ENCODE measurements at places on chromosomes 13 and 19. TPM values are rescaled to one million over a fixed set of nuclear protein-coding genes. Genes with fewer than 3 reads are reported as not detected.

DNA sequence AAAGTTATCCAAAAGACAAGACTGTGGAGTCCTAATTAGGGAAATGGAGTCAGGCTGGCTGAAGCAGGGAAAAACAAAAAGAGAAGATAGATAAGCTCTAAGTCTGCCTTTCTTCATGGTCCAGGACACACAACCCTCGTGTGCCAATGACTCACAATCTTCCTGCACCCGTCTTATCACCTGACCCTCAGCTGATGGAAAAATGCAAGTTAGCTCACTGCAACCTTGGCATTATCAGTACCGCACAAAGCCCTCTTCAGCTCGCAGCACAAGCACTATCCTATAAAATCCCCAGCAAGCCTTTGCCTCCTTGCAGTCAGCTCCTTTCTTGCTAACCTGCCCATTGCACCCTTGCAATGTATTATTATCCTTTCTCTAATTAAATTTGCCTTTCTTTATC, 4.3 kb downstream of the OR7A5 start:
- no peak for DNase-seq

- peak; percentile 85 for DNase-seq
These were observed at the start of gene KASH5 for GRCh38 chr19:49387936-49388372. TSS of gene KASH5 (plus strand) at chr19:49388249. CDS start at chr19:49390884, 2,635 bp downstream.

DNA sequence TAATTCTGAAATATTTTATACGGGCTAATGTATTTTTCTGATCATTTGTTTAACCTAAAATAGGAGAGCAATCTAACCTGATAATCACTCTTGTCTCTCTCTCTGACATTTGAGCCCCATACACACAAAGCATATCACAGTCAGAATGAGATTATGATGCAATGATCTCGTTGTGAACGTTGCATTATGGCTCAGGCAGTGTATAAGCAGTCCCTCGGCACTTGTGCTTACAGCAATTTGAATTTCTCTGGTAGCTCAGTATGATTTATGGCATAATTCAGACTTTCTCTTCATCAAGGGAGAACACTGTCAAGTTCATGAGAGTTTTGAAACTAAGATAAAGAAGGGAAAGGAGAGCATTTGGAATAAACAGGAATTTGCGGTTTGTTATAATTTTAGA, 256.1 kb downstream of the DACH1 start:
- DNase-seq: no peak

Gene OR10H1
- not detected for total RNA-seq

- DNase-seq: no peak
These were observed 152.0 kb upstream of the SLC10A2 start for GRCh38 chr13:103218253-103218652.

Gene CBY2
- total RNA-seq: not detected

Gene MBD3L3
- total RNA-seq: not detected

DNA sequence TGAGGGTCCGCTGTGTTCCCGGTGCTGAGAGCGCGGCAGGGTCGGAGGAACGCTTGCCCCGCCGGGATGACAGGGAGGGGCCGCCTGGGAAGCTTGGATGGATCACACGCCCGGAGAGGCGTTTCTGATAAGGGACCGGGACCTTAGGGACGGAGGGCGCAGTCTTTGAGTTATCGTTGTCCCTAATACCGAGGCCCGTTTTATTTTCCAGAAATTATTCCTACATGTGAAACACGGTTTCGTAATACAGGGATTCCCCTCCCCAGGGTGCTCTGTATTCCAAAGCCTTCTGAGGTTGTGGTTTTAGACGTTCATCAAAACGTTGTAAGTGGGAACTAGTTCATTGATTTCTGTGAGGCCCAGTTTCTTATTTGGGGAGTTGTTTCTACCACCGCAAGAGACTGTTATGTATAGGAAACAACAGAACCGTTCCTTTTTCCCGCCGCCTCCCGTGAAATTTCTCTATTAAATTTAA, 752 bp downstream of the PDCD5 start:
- peak; percentile 46 for DNase-seq

Gene HRC
- 499 TPM for total RNA-seq

DNA sequence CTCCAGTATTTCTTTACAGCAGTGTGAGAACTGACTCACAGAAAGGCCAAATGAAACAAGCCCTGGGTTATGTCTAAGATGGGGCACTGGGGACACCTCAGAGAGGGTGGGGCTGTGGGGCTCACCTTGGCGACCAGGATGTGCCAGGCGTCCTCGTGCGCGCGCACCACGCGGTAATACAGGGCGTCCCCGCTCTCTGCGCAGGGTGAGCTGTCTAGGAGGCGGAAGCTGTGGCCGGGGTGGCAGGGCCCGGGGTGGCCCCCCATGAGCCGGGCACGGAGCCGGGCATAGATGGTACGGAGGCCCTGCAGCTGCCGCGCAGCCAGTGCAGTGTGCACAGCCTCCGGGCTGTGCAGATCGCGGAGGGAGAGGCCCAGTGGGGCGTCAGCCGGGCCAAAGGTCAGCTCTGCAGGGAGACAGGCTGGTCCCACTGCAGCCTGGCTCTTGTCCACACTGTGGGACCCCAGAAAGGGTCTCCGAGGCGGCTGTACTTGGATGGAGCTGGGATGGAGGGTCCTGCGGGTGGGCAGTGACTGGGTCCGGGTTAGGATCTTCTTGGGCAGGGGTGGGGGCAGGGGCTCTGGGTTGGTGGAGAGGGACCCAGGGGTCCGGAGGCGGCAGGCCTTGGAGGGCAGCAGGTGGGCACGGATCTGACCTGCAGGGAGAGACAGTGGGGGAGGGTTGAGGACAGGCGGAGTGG, 3.4 kb downstream of the PEAK3 start:
- DNase-seq: no peak

- no peak for DNase-seq
These were observed 6.9 kb upstream of the ZNF555 start for GRCh38 chr19:2834294-2834871.

DNA sequence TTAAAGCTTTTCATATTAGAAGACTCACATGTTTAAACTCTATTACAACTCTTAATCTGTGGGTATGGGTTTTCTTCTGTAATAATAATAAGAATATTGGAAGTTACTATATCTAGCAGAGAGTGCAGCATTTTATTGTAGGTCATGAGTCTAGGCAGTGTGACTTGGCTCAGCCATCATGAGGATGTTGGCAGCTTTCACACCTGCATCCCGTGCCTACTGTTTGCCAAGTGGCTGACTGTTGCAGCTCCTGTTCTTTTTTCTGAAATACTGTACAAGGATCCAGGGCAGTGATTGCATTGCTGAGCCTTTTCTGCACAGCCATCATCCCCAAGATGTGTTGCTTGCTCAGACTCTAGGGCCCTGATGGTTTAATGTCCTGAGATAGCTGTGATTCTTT, 47.4 kb downstream of the MTUS2 start:
- DNase-seq: no peak

- DNase-seq: no peak
These were observed 15.4 kb downstream of the CBARP start for GRCh38 chr19:1222394-1222793.

DNA sequence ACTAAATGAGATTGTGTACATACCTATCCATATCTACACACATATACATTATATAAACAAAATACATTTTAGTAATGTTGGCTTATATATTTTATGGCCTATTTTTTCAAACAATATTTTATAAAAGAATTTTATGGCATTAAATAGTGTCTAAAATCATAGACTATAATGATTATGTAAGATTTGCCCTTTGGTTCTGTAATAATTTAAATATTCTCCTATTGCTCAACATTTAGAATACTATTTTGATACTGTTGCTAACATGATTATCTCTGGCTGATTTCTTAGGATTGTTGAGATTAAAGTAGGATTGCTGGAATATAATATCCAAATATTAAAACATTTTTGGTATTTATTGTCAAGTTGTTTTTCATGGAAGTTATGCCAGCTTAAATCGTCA, 565.2 kb upstream of the GPC6 start:
- no peak for DNase-seq

DNA sequence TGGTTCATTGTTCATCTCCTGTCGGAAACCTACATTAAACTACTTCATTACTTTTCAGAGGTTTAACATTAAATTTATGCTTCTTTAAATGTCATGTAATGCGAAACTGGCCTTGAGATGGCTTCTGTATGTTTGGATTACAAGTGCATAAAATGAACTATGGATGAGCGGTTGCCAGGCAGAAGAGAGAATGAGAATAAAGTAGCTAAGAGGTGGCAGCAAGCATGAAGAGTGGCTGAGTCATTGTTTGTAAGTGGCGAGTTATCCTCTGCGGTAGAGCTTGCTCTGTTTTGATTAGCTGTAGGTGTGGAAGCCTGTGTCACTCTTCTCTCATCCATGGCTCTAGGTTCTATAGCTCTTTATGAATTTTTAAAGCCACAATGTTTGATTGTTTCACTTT, 1139.6 kb upstream of the PCDH9 start:
- no peak for DNase-seq

DNA sequence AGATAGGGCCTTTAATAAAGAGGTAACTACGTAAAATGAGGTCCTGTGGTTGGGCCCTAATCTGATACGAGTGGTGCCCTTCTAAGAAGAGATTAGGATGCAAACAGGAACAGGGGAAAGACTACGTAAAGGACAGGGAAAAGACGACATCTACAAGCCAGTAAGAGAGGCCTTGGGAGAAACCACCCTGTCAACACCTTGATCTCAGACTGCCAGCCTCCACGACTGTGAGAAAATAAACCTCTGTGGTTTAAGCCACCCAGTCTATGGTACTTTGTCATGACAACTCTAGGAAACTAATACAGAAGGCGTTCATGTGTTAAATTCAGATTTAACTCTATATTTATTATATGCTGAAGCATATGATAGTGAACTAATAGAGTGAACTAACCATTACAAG, 566.3 kb downstream of the UQCRFS1 start:
- no peak for DNase-seq

Gene CD209
- total RNA-seq: 18.3 TPM

- no peak for DNase-seq
These were observed 140.8 kb downstream of the SHISA2 start for GRCh38 chr13:25910991-25911419.

Gene HCST
- 15.5 TPM for total RNA-seq

DNA sequence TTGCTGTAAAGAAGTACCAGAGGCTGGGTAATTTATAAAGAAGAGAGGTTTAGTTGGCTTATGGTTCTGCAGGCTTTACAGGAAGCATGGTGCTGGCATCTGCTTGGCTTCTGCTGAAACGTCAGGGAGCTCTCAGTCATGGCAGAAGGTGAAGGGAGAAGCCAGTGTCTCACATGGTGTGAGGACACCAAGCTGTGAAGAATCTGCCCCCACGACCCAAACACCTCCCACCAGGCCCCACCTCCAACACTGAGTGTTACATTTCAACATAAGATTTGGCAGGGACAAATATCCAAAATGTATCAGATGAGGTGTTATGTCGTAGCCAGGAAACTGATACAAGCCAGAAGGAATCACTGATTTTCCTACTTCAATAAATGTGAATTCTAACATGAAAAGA, 136.5 kb downstream of the CYSLTR2 start:
- DNase-seq: no peak

DNA sequence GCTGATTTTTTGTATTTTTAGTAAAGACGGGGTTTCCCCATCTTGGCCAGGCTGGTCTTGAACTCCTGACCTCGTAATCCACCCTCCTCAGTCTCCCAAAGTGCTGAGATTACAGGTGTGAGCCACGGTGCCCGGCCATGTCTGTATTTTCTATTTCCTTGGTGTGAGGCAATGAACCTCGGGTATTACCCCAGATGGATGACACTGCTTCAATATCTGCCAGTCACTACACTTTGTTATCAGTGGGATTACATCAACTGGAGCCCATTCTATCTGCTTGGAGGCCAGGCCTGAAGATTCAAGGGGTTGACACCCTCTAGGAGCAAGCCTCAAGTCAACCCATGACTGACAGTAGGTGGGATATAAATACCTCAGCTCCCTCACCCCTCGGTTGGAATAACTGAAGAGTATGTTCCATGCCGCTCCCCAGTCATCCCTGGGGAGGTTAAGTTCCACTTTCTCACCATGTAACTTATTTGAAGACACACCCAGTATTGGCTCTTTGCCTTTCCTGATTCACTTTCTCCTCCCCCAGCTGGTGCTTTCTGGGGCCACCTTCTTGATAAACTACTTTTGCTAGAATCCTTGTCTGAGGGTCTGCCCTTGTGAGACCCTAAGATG, 992 bp upstream of the ADGRE1 start:
- no peak for DNase-seq

- no peak for DNase-seq
These were observed 70.0 kb downstream of the INSR start for GRCh38 chr19:7224209-7224686.

DNA sequence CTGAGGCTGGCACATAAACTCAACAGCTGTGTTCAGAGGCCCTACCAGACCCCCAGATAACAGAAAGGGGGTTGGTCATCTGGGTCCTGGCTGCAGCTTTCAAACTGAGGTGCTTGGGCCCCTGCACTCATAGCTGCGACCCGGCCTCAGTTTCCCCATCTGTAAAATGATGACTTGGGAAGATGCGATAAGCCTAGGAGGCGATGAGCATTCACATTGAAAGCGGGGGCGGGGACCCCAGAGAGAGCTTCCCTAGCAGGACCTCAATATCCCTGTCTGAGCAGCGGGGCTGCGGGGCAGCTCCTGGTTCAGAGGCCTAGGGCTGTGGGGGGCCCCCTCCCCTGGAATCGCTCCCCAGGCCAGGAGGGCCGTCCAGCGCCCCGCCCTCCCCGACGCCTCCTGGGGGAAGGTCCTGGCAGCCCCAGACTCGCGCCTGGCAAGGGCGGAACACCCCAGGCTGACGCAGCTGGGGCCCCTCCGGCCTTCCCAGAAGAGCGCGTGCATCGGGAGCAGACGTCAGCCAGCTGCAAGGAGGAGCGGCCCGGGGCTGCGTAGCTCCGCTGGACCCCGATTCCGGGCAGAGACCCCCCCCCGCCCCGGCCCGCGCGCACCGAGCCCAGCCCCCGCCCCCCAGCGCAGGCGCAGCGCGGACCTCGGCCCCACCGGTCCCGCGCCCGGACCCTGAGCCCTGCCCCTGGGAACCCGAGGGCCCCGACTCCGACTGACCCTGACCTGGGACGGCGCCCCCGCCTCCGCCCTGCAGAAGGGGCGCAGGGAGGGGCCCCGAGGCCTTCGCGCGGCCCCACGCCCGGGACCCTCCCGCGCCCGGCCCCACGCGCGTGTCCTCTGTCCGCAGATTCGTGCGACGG, 3.5 kb downstream of the FSTL3 start:
- peak; percentile 88 for DNase-seq

DNA sequence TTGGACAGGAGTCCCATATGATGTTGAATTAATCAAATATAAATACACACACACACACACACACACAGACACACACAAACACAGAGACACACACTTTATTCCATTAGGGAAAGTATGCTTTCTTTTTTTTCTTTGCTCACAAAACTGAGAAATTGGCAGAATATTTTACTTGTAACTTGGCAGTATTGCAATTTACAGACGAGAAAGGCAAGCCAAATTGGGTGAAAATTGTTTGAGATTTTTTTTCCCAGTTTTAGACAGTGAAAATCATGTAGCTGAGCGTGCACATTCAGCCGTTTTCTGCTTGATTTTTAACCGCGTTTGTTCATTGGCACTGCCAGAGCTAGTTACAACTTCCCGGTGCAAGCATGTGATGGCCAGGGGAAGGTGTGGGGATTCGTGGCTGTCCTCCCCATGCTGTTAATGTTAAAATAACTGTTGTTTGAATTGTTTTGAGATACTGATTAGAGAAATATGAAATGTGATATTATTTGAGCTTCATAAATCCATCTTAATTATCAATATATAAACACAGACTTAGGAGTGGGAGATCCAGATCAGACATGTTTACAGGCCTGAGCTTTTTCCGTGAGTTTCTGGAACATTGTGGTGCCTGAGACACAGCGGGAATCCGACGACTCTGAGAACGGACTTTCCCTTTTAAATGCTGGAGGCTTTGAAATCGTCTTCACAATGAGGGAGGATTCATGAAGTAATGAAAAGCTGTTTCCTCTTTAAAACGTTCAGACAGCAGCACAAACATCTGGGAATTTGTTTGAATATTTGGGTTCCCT, 125.5 kb downstream of the KCNRG start:
- DNase-seq: no peak

GRCh38 chr19:19788015-19788414, 33.5 kb downstream of the ZNF506 start:
- DNase-seq: no peak
